ENCODE measurements at places on chromosomes 6 and 20.

DNA sequence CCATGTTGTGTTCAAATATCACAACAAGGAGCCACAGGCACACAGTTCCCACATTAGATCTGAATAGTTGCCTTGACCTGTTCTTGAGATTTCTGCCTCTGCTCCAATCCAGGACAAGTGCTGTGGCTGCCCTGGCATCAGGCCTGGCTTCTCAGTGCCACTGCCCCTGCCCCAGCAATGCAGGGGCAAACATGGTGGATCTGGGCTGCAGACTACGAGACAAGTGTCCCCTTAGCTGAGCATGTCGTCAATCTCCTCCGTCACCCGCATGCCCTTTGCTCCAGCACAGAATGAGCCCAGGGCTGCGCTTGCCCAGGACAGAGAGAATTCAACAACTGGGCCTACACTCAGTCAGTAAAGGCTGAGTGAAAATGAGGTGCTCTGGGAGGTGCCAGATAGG is 201.6 kb downstream of the SYNDIG1 start:
- no peak for DNase-seq

- peak; percentile 77 for DNase-seq
These were observed at the start of gene GRIK2 for GRCh38 chr6:101393251-101393828. TSS of gene GRIK2 (plus strand) at chr6:101393708.

- no peak for DNase-seq
These were observed 68.4 kb downstream of the ATG5 start for GRCh38 chr6:106257195-106257594.

DNA sequence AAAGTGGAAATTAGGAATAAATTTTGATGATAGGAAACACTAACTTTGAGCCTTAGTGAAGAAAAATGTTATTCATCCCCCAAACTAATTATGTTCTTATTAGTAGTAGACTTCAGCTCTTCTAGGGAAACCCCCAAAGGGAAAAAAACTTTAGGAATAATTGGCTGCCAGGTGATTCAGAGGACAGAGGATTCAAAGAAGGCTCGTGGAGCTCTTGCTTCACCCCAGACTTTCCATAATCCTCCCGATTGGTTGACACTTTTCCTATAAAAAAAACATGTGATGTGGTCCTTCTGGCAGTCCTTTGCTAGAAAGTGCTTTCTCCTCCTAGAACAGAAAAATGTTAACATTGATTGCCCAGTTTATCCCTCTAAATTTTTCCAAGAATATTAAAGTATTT is 5.6 kb upstream of the CCDC170 start:
- DNase-seq: no peak

DNA sequence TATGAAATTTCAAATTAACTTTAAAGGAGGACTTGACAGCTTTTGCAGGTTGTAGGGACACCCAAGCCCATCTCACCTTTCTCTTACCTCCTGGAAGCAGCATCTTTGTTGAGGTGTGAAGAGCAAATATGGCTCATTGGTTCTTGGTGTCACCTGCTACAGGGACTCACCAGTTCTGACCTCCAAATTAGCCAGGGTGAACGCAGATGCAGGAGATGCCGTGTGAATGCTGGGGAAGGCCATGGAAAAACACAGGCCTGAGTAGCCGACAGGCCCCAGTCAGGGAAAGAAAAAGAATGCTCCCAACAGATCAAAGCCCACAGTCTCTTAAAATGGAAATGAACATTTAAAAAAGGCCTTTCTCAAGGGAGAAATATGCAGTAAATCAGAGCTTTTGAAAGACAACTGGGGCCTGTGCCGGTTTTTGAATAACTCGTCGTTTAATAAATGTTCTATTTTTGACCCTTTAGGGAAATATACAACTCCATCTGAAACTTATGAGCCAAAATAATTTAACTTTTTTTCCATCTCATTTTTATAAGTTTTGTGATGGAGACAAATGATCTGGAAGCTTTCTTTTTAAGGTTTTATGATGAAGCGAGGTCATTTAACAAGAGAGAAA is 167.5 kb downstream of the CD83 start:
- DNase-seq: no peak

DNA sequence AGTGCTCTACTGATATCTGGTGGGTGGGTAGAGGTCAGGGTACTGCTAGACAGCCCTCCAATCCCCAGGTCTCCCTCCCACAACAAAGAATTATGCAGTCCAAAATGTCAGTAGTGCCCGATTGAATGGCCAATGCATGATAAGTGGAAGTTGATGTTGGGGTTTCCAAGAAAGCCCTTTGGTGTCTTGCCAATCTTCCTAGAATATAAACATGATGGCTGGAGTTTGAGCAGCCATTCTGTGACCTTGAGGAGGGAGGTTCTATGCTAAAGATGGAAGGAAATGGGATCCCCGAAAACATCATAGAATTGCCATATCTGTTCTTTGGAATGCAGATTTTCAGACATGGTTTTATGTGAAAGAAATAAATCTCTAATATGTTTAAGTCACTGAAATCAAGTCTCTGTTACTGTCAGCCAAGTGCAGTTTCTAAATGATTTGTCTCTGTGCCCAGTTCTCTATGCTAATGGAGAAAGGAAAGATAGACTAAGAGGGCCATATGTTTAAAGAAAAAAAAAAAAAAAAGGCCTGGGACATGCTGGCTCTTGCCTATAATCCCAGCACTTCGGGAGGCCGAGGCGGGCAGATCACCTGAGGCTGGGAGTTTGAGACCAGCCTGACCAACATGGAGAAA is 32.8 kb upstream of the PTPN1 start:
- no peak for DNase-seq

GRCh38 chr6:43454696-43455530 is 435 bp downstream of the DLK2 start:
- peak; percentile 59 for DNase-seq

DNA sequence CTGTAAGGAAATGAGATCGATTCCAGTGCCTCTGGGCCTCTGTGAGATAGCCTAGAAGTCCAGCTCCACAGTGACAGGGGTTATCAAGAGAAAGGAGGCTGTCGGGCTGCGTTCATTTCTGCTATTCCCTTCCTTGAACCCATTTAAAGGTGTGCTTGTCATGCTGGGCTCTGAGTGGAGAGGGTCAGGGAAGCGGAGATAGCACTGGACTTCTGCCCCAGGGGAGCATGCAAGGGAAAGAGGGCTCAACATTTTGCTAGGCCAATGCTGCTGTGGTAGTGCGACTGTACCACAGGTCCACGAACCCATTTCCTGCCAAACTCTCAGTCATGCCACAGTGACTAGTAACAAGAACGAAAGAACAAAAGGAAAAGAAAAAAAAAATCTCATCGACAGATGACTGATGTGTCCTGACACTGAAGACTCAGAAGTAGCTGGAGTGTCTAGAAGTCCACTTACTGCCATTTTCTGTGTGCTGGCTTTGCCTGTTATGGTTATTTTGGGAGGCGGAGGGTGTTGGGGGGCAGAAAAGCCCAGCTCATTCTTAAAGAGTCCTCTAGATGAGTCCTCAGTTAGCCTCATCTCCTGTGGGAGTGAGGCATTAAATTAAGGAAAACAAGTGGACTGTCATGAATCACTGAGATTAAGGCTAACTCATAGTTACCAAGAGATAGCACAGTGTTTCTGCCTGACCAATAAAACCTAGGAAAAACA is 8.1 kb downstream of the NEDD9 start:
- DNase-seq: no peak

DNA sequence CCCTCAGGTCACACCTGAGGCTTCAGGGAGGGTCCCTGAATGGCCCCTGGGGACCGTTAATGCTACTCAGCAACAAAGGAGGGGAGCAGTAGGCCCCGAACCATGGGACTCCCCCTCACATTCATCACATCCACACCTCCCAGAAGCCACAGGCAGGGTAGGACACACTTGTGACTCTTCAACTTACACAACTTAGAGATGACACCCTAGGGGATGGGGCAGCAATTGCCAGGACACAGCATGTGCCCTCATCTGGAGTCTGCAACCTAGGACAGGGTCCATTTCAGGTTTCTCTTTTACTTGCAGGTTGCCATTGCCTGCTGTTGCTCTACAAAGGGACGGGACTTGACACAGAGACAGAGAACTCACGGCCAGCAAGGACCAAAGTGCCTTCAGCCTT is 770 bp downstream of the ULBP3 start:
- DNase-seq: no peak

DNA sequence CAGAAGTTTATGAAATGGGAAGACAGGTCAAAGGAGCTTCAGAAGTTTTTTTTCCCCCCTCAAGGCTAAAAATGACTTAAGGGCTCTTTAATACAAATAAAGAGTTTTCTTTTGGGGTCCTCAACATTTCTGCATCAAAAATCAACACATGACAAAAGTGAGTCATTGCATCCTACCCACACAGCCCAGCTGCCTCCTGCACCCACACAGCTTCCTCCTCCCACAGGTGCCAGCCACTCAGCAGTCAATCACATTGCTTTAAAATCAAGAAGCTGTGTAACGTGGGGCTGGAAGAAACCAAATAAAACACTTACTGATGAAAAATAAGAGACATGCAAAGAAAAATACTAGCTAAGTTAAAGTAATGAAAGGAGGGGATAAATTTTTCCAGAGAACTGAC is 68.5 kb downstream of the MAP3K5 start:
- DNase-seq: no peak

GRCh38 chr6:10633216-10633615 is 61.2 kb downstream of the C6orf52 start:
- DNase-seq: no peak

DNA sequence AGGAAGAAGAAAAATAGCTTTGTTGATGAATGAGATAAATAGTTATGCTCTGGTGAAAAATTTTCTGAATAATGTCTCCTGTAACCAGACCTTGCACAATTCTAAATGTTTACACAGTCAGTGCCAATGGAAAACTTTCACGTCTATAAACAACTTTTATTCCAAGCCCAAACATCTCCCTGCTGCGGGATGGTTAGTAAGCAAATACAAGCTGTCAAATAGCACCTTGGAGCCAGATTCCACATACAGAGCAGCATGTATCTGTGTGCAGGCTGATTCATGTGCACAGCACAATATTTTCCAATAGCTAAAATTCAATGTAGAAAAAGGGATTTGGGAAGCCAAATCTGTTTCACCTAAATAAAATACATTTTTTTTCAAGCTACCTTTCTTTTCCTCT is 813.3 kb downstream of the HACE1 start:
- DNase-seq: no peak

DNA sequence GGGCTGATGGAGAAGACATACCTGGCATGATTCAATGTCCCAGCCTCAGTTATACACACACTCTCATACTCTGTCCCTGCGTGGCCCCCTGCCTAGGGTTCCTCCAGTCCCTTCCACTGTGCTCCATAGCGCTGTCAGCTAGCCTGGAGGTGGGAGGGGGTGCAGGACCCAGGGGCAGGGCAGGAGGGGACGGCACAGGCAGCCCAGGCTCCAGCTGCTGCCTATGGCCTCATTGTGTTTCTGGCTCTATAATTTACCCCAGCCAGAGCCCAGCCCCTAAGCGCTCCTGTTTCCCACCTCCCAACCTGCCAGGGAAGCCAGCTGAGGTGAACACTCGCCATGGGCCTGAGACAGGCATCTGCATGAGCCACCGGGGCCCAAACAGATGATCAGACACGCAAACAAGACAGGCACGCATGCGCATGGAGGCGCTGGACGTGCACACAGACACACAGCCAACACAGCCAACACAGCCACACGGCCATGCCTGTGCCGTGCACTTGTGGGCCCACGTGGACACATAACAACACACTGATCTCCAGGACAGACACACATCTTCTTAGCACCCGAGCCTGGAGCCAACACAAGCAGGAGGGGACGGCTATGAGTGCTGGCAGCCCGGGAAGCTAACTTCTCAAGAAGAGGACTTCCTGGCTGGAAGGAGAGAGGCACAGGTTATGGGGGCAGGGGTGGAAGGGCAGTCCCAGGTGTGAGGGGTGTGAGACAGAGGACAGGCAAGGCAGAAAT is 124.9 kb downstream of the GRM4 start:
- peak; percentile 40 for DNase-seq

DNA sequence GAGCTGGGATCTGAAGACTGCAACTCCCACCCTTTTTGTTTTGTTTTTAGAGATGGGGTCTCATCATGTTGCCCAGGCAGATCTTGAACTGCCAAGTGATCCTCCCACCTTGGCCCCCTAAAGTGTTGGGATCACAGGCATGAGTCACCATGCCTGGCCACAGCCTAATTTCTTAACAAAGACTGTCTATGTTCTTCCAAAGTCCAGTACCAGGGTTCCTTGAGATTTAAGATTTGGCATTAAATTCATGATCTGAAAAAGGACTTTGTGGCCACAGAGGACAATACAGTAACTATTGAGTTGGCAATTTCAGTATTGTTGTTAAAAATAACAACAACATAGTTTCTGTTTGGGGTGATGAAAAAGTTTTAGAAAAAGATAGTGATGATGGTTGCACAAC is 28.7 kb upstream of the BEND3 start:
- DNase-seq: no peak

GRCh38 chr6:116251568-116252384 is 2.1 kb downstream of the TSPYL4 start:
- DNase-seq: no peak

Measured in NCI-H524 (cell line).